NCI-H1930 (cell line): ENCODE measurements at places on chromosomes 13 and 19.
A peak's percentile ranks its signal among the peaks of the same experiment; 100 is the strongest.

DNA sequence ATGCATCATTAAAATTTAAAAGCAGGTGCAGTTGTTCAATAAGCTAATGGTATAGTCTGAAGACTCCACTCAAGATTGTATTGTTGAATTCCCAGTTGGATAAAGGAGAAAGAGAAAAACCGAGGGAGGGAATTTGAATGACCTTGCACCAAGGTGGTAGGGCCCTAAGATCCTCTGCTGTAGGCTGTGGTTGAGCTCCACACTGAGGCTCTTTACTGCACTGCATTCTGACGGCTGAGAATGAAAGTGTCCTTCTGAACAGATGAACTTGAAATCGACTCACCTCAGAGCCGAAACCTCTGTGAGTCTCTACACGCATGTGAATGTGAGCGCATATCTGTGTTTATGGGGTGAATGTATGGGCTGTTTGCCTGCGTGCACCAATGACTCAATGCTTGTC is 388.9 kb upstream of the DACH1 start:
- peak; percentile 6 for DNase-seq

DNA sequence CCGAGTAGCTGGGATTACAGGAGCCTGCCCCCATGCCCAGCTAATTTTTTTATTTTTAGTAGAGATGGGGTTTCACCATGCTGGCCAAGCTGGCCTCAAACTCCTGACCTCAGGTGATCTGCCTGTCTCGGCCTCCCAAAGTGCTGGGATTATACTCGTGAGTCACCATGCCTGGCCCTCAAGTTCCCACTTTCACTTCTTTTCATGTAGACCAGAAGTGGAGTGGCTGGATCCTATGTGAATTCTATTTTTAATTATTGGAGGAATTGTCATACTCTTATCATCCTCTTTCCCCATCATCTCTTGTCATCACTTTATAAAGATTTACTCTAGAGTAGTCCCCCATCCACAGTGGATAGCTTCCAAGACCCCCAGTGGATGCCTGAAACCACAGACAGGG is 12.8 kb upstream of the SIGLEC10 start:
- no peak for DNase-seq

DNA sequence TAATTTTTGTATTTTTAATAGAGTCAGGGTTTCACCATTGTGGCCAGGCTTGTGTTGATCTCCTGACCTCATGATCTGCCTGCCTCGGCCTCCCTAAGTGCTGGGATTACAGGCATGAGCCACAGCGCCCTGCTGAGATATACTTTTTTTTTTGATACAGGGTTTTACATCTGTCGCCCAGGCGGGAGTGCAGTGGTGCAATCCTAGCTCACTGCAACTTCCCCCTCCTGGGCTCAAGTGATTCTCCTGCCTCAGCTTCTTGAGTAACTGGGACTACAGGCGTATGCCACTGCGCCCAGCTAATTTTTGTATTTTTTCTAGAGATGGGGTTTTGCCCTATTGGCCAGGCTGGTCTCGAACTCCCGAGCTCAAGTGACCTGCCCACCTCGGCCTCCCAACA is 2.0 kb downstream of the COLGALT1 start:
- no peak for DNase-seq

DNA sequence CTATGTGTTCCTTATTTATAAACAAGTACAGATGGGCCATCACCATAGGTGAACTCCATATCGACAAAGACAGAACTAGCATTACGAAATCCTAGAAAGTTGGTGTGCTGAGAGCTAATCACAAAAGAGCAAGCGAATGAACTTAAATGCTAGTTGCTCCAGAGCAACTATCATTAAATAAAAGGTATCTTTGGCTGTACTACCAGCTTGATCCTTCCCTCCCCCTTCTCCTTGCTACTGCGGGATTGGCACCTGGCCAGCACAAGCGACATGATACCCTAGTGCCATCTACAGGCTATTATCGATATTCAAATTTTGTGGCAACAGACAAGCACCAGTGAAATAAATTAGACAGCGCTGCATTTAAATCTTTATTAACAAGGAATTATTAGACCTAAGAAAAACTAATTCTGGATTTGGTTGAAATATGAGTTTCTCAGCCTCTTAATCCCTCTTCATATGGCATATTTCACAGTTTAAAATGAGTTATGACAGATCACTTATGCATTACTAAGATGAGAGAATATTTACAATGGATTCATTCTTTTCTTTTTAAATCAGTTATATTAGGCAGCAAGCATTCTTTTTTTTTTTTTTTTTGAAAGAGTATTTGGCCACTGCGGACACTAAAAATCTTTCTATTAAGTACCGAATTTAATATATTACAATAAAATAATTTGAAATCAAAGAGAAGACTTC is 5.8 kb downstream of the PCDH9 start:
- DNase-seq = peak; percentile 35

- no peak for DNase-seq
Measured at GRCh38 chr19:670609-671075, 5.5 kb upstream of the FSTL3 start.

GRCh38 chr19:3942790-3943409 is 10.0 kb downstream of the NMRK2 start:
- no peak for DNase-seq

GRCh38 chr19:42529248-42529764 is 1.0 kb upstream of the CEACAM1 start:
- peak; percentile 44 for DNase-seq

DNA sequence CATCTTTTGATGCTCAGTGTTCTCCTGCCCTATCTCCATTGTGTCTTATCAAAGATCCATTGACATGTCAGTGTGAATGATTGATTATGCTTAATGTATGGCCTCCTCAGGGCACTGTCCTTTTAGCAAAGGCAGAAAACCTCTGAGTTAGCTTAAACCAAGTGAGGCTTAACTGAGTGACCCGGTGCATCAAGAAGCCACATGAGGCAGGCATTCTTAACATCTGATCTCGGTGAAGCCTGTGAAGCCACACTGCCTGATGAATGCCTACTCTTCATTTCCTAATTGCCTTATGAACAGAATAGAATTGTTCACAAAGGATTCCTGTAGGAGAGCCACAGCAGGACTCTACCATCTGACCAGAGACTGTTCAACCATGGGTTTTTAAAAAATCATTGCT is 168.1 kb upstream of the SOX21 start:
- DNase-seq = no peak

DNA sequence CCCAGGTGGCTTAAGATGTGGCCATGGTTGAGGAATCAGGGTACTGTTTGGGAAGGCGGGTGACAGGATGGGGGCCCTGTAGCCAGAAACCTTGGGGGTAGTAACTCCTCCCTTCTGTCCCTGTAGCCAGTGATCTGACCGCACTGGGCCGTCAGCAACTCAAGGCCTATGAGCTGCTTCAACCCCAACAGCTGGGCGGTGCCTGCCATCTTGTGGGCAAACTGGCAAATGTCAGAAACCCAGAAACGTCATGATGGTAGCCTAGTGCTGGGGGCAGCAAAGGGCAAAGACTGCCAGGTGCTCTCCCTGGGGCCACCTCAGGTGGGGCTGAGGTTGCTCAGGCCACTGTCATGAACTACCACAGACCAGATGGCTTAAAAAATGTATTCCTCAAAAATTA is 3.5 kb downstream of the COPE start:
- peak; percentile 4 for DNase-seq

DNA sequence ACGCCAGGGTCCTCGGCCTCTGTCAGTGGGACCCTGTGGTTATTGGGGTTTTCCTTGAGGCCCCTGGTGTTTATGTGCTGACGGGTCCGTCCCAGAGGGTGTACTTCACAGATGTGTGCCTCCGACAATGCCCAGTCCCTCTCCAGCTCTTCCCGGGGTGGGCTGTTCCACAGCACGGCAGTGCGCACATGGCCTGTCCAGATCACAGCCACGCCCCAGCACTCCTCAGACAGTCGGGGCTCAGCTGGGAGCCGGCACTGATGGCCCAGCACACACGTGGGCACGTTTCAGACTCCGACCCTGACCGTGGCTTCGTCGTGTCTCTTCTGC is 16.9 kb upstream of the F7 start:
- no peak for DNase-seq

- no peak for DNase-seq
Measured at GRCh38 chr19:927351-927779, 1.5 kb downstream of the ARID3A start.
